ENCODE measurements at places on chromosomes 11 and 22.

DNA sequence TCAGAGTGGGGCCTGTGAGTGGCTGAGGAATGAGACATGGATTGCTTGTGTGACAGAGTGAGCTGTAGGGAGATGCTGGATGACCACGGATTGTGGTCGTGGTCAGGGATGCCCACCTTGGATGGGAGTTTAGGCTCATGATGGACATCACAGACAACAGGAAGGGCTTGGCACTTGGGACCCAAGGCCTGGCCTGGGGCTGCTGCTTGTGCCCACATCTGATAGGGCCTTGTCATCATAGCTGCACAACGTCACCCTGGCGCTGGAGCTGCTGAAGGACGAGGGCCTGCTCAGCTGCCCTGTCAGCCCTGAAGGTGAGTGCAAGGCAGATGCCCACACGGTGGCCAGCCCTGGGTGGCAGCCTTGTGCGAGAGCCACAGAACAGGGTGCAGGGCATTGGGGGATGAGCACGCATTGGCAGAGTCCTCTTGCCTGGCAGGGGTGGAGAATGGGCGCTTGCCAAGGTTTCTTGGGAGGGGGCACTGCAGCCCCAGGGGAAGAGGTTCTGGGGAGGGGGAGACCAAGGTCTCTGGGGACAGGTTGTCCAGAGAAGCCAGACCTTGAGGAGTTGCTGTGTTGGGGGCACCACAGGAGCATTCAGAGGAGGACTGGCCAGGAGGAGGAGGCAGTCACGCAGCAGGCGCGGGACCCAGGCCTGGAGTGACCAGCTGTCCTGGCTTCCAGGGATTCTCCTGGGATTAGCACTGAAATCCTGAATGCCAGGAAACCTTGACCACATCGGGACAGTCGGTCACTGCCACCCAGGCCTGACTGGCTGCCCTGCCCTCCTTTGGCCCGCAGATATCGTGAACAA is 25.0 kb downstream of the PARVG start:
- DNase-seq: no peak

DNA sequence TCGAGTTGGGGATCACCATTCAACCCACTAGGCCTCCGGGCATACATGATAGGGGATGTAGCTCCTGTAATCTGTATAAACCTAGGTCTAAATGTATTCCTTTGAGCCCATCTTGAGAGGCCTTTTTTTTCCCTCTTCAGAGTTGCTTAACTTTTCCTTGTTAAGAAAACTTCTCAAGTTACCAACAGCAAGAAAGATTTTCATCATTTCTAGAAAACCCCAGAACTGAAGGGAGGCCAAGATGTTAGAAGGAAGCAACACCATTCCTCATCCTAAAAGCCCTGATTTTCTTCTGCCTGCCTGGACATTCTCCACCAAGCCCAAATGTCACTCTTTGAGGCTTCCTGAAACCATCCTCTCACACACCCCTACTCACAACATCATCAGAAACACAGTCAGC is 79.4 kb downstream of the TMPRSS5 start:
- DNase-seq: no peak

GRCh38 chr22:23498811-23499798 is 81.0 kb downstream of the IGLL1 start:
- no peak for DNase-seq

DNA sequence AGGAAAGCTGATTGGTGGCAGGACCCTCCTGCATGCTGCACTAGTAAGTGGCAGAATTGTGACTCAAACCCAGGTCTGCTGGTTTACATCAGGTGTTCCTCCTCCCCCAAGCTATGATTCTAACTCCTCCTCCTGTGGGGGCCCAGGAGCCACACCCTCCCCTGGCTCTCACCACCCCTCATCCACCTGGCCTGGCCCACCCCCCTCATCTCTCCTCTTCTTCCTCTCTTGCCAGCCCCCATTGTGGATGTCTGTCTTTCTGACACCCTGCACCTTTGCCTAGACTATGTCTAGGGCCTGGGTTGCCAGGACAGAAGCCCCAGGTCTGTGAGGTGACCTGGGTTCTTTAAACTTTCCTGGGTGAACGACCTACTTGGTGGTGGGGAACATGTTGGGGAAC is 59.9 kb downstream of the GRIK4 start:
- no peak for DNase-seq

DNA sequence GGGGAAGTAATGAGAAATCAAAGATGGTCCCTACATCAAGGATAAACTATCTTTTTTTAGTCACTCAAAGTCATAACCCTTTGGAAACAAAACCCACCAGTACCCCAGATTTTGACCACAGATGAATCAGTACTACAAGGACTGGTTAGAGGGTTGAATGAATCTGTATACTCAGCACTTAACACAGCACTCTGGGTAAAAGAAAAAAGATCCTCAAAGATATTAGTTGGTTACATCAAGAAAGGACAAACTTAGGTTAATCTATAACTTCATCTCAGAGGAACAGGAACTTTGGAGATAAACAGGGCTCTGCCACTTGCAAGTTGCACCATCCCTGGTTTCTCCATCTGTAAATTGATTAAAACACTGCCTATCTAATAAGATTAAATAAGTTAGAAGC is 18.8 kb downstream of the SC5D start:
- DNase-seq: no peak

DNA sequence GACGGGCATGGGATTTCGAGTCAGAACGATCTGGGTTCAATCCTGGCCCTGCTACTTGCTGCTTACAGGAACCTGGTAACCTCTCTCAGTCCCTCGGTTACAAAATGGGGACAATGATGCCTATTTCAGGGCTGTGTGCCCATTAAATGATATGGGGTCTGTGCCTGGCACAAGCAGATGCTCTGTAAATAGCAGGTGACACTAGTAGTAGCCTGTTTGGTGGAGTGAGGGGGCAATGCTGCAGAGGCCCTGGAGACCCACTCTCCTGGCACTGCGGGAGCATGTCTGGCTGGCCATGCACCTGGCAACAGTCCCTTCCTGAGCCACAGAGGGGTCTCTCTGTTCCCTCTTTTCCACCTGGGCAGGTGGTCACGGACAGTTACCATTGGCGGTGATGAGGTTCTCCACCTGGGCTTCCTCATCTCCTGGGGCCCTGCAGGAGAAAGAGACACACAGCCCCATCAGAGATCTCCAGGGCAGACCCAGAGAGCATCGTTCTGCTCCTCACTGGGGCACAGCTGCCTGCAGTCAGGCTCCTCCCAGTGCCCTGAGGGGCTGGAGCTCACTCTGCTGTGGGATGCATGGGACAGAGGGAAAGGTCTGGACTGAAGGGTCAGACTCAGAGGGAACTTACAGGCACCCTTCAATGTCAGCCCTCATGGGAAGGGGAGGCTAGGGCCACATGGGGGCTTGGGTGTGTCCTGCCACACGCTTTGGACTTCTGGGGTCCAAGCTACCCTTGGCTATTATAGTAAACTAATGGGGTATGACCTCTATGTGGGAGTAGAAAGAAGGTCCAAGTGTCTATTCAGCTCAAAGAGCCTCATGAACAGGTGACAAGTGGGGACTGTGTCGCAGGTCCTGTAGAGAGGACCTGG is 15.6 kb upstream of the FXYD2 start:
- DNase-seq: no peak

- DNase-seq: no peak
Measured at GRCh38 chr22:21711851-21712250, 23.7 kb downstream of the YPEL1 start.

DNA sequence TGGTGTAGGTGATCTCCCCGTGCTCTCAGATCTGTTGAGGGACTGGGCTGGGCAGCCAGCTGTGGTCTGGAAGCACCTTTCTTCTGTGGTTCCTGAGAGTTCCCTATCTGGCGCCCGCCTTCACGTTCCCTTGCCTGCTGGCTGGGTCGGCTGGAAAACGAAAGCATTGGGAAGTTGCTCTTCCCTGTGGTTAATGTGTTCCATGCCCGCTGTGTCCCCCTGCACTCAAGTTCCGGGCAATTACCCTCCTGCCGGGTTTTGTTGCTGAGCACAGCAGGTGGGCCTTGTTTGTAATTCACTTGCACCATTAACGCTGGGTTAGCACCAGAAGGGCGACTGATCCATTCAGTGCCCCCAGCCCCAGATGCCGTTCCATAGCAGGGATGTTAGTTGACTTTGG is 134.1 kb downstream of the GRIK4 start:
- DNase-seq: no peak

- no peak for DNase-seq
Measured at GRCh38 chr11:97909614-97910399, 1110.9 kb upstream of the CNTN5 start.

DNA sequence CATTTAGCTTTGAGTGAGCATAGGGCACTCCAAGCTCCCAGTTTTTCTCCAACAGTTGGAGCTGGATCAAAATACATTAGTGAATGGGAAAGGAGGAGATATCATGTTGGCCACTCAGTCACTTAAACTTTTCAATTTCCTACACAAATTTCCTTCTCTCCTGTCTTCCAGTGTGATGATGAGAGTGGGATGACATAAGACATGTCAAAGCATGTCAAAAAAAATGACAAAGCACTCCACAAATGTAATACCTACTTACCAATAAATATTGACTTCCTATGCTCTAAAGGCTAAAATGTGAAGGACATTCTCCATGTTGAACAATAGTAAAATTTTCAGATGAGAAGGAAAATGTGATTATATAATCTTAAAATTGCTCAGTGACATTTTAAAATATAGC is 1.5 kb upstream of the GRM5 start:
- no peak for DNase-seq

- DNase-seq: no peak
Measured at GRCh38 chr22:40285513-40285912, 60.8 kb upstream of the ADSL start.

DNA sequence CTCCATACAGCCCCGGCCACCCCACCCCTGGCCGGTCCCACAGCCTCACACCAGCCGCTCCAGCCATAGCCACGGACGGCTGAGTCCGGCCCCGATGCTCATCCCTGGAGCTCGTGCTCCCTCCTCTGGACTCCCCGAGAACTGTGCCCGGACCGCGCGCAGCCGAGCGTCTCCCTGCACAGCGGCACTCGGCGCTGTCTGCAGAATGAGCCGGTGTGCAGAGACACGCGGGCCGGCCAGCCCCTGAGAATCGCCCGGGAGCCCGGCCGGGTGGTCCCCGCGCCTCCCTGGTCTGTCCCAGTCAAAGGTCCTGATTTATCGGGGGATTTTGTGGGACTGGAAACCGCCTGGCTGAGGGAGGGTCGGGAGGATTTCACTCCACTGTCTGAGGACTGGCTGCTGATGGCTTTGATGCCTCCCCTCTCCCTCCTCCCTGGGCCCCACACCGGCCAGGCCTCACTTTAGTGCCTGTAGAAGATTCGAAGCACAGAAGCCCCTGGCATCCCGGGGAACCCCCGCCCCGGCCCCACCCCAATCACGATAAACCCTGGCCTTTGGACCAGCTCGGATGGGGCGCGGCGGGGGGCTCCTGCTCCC is 102.7 kb downstream of the BRD1 start:
- peak; percentile 87 for DNase-seq

DNA sequence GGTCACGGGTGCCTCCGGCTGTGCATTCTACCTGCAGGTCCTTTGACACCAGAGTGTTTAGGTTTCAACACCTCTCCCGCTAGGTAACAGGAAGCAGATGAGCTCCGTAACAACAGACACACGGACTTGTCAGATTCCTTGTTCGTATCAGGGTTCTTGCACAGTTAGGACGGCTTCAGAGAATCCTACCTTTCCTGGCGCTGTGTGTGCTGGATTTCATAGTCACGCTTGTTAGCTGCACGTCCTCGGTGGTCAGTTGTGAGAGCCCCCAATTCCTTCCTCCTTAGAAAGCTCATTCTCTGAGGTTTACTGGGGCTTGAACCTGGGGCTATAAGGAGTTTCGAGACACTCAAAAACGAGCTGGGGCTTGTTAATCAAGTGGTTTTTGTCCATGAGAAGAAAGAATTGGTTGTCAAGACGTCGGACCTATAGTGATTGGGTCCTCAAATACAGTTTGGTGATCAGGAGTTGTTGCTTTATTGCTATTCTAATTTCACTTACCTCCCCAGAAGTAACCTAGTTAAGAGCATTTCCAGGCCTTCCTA is 664 bp downstream of the DDB2 start:
- peak; percentile 34 for DNase-seq

GRCh38 chr11:111574373-111575225 is 27.6 kb upstream of the SIK2 start:
- no peak for DNase-seq

GRCh38 chr11:36605221-36606216 is 7.5 kb upstream of the RAG2 start:
- no peak for DNase-seq

GRCh38 chr22:28142361-28142961 is 223.4 kb upstream of the PITPNB start:
- no peak for DNase-seq

All from SHP77 (cell line).